ENCODE measurements at places on chromosomes 4 and X. TPM values are rescaled to one million over a fixed set of nuclear protein-coding genes. Genes with fewer than 3 reads are reported as not detected.

ODAPH gene
- total RNA-seq: not detected

DNA sequence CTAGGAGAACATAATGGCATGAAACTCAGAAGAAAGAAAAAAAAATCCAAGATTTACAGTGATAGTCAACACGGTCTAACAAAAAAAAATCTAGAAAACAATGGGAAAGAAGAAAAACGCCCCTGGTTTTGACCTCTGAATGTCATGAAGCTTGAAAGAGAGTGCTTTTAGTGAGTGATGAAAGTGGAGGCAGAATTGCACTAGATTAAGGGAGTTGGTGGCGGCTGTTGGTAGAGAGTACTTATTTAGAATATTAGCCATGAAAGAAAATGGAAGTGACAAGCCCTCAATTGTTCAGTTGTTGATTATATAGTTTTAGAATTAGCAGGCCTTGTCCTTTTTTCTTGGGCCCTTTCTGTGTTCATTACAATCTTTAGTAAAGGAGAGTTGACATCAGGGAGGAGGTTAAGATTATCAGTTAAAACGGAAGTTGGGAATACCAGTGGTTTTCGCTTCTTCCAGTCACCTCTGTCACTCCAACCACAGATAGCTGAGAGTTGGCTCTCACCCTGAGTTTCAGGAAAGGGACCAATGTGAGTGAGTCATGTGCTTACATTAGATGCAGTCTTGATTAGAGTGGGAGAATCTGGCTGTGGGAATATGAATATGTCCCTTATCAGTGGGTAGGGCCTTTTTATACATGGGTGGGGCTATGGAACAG is 29.7 kb downstream of the EREG start:
- DNase-seq: no peak

ERCC6L gene
- total RNA-seq: 0.26 TPM

ATOH1 gene
- not detected for total RNA-seq

NPY5R gene
- total RNA-seq: 0.99 TPM

GATA1 gene
- total RNA-seq: not detected

GRCh38 chrX:1558761-1559468 is 21.9 kb upstream of the P2RY8 start:
- DNase-seq: peak; percentile 12

DNA sequence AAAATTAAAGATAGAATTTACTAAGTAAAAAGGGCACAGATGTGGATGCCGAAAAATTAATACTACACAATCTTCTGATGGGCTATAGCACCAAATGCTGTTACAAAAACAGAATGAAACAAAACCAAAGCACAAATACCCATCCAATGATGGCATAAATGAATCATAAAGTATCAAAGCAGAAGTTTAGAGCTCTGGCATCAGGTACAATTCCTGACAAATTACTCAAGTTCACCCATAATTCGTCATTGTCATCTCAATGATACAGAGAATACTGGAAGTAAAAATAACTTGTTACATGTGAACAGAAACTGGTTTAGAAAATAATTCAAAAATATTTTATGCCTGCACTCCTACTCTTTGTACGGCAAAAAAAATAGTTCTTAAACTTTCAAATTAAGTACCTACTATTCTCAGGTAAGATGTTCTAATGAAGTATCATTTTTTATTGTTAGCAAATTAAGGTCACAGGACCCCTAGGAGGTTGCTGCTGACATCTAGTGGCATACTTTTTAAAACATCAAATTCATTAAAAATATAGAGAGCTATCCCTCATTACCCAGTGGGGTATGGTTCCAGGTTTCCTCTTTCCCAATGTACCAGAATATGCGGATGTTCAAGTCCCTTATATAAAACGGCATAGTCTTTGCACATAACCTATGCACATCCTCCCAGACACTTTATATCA is 126.1 kb downstream of the INPP4B start:
- DNase-seq: no peak

DNA sequence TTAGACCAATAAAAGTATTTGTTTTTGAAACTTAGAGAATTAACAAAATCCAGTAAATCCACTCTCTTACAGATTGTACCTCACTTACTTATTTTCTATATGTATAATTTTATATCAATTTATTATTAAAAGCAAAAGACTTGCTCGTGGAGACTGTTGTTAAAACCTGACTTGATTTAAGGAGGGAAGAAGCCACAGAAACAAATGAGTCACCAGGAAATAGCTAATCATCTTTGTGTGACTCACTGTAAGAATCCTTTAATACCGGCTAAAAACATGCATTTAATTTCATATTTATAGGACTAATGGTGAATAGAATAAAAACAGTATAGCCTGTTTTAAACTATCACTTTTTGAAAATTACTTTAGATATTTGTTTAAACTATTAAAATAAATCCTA is 29.9 kb upstream of the UBE2NL start:
- no peak for DNase-seq

GRCh38 chr4:172865103-172865502 is 303.5 kb upstream of the GALNT7 start:
- DNase-seq: no peak

DNA sequence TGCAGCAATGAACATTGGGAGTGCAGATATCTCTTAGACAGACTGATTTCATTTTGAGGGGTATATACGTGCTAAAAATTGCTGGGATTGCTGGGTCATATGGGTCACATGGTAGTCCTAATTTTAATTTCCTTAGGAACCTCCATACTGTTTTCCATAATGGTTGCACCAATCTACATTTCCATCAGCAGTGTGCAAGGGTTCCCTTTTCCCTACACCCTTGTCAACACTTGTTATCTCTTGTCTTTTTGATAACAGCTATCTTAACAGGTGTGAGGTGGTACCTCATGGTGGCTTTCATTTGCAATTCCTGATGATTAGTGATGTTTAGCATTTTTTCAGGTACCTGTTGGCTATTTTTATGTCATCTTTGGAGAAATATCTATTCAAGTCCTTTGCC is 57.0 kb downstream of the GPC3 start:
- DNase-seq: no peak

SMR3B gene
- not detected for total RNA-seq

DNA sequence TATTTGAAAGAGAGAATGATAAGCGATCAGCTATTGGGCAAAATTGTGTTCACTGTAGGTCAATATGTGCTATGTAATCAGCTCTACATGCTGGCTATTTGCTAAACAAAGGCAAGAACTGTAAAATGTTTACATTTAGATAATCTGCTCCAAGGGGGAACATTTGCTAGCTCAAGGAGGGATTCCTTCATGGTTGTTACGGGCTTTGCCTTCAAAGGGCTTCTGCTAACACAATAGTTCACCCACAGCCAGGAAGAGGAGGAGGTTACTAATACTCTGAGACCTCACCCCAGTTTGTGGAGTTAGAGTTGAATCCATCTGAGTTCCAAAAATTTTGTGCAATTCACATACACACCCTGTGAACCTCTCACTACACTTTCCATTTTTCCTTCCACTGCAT is 107.6 kb upstream of the BMP3 start:
- DNase-seq: no peak

GRCh38 chr4:165439344-165439743 is 60.5 kb downstream of the CPE start:
- no peak for DNase-seq

- DNase-seq: no peak
Observed at GRCh38 chr4:169274033-169274432, 3.3 kb upstream of the SH3RF1 start.

DNA sequence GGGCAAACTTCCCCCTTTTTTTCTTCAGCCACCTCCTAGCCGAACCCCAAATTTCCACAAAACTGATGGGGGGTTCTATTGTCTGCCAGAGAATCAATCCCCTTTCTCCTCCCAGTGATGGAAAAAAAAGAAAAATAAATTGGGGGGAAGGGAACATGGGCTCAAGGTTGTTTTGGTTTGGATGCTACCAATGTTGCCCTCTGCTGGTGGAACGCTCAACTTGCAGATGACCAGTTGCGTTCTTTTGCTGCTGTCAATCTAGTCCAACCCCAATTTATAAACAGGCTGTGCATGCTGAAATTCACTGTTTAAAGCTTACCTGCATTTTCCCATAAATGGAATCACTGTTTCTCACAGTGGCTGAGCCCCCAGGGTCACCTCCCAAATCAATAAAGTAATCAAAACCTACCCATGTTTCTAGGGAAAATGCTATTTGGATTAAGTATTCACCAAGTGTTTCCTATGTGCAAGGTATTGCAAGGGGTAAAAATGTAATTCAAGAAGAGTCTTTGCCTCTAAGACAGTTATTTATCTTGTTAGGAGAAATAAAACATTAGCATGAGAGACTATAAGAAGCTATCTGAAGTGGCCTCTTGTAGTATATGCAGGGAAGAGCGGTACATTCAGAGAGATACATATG is 116.7 kb upstream of the TMEM164 start:
- no peak for DNase-seq

TSPAN7 gene
- 47.0 TPM for total RNA-seq

BANK1 gene
- 14.1 TPM for total RNA-seq

GRCh38 chrX:124594017-124594651 is 247.8 kb downstream of the SH2D1A start:
- no peak for DNase-seq

DNA sequence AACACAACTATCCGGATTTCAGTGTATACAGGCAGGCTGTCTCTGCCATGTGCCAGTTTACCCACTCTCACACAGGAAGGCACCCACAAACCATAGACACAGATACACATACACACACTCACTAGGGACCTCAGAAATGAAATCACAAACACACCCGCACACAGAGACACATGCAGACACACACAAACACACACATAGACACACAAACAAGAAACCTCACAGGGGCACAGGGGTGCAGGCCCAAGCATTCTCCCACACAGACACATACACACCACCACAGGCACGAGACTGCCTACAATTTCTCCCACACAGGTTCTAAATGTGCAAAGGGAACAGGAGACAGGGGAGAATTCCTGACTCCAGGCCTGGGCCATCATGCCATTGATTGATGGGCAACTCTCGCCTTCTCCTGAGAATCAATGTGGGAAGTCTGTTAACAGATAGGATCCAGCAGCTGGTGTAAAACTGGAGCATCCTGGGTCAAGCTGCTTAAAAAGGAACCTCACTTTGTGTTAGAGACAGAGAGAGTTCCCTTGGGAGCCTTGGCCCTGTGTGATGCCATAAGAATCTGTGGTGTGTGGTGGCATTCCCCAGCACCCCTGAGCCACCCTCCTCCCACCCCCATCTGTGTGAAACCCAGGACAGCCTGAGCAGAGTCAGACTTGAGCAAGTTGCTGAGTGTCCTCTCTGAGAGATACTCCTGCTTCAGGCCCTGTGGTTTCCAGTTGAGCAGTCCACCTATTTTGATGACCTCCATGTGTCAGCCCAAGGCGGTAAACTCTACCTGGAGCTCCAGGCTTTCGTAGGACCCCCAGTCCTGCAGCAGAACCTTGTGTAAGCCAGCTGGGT is 33.9 kb downstream of the NBDY start:
- no peak for DNase-seq

DNA sequence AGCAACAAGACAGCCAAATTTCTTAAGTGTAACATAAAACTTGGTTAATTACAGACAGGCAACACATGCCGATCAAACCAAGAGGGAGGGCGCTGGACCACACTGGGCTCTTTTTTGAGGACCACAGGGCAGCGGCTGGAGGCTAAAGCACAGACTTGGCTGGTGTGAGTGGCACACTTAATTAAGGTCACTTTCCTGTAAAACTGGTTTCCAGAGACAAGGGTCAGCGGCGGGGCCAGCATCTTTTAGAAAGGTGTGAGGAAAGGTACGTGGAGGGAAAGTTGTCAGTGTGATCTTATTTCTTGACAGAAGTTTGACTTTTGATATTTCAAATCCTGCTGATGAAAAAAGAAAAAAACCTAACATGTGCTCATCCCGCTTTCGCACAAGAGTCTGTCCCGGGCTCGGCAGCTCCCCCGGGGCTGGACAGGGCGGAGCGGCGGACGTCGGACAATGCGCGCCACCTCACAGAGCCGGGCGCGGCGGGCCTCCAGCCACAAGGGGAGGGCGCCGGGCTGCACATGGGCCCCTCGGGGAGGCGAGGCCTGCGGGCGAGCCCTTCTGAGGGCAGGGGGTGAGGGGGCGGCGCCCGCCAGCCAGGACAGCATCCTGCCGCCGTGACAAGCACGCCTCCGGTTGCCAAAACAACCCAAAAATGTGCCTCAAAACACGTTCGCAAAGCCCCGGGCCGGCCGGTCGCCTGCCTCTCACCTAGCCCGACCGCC is 660 bp upstream of the HSPA4L start:
- DNase-seq: peak; percentile 44

HHIP gene
- 2.8 TPM for total RNA-seq

ADH4 gene
- total RNA-seq: 1.6 TPM

CFAP47 gene
- total RNA-seq: 0.96 TPM
